ENCODE measurements at places on chromosomes 1 and 21.

DNA sequence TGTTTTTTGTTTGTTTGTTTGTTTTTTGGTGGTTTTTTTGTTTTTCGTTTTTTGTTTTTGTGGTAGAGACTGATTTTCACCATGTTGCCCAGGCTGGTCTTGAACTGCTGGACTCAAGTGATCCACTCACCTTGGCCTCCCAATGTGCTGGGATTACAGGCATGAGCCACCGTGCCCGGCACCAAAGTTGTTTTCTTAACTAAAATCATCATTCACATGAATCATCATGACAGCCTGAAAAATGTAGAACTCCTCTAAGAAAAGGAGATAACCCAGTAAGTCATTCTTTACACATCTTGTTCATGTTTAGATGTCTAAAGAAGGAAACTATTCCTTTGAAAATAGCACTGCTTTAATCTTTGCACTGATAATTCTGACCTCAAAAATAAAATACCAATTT is 37.5 kb downstream of the DISP1 start:
- no peak for DNase-seq

GRCh38 chr1:15028102-15028501 is 125.4 kb upstream of the TMEM51 start:
- no peak for DNase-seq

DNA sequence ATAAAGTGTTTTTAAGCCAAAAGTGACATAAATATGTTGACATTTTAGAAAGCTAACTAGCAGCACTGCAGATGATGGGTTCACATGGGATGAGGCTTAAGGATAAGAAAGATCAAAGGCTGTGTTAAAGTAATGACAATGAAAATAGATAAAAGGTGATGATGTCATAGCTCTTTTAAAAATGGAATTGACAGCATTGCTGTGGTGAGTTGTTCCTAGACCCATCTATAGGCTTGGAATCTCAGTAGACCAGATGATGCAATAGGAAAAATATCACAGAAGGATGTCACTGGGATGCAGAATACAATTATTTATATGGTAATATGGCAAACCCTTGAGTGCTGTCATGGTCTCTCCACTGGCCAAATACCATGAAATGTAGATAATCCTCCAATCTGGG is 286.0 kb downstream of the PLA2G4A start:
- DNase-seq, result no peak

GRCh38 chr1:171901245-171901644 is 59.9 kb downstream of the DNM3 start:
- DNase-seq, result no peak

- no peak for DNase-seq
Observed at GRCh38 chr1:5939271-5940170, 52.7 kb downstream of the NPHP4 start.

GRCh38 chr1:83077411-83077810 is 921.5 kb downstream of the TTLL7 start:
- no peak for DNase-seq

DNA sequence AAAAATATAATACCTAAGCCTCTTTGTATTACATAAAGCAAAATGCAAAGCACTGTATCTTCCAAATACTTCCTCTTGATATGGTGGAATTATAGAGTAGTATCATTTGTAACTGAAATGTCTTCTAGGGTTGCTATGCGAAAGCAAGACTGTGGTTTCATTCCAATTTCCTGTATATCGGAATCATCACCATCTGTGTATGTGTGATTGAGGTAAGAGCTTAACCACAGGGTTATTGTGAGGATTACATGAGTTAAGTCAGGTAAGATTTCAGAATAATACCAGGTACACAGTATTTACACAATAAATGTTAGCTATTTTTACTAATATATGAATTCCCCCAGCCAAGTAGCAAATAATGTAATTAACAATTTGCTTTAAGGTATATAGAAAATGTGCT is 24.7 kb downstream of the CD53 start:
- no peak for DNase-seq

DNA sequence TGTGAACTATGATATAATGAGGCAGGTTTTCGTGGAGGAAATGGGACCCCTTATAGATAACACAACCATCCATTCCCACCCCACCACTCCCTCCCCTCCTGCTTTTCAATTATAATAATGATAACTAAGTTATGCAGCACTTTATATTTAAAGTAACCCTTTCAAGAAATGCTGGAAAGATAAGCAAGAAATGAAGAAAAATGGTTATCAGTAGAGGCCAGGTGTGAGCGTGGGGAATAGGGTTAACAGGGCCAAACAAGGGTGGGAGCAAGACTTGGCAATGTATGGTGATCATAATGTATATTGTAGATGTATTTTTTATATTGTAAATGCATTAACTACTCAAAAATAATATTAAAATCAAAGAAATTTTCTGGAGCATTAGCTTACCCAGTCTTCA is 133.4 kb downstream of the PBX1 start:
- no peak for DNase-seq
